Hippocampal formation (tissue), 2 donors: ENCODE measurements at places on chromosomes 2 and 18.
A peak's percentile ranks its signal among the peaks of the same experiment; 100 is the strongest.

GRCh38 chr2:11832531-11832930 is 86.1 kb downstream of the LPIN1 start:
- no peak for DNase-seq

DNA sequence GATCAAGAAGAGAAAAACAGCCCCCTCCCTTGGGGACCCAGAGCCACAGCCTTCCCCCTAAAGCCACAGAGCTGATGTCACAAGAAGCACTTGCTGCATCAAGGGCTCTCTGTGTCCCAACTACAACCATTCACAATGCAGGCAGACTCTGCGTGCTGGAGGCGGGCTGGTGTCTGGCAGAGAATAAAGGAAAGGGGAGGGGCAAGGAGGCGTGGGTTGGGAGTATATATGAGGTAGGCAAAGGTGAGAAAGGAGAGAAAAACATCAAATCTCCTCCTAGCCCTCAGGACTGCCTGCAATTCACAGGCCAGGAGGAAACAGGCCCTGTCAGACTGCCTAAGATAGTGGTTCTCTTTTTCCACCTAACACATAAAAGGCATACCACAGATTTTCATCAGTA is 48.8 kb upstream of the IHH start:
- DNase-seq = no peak

DNA sequence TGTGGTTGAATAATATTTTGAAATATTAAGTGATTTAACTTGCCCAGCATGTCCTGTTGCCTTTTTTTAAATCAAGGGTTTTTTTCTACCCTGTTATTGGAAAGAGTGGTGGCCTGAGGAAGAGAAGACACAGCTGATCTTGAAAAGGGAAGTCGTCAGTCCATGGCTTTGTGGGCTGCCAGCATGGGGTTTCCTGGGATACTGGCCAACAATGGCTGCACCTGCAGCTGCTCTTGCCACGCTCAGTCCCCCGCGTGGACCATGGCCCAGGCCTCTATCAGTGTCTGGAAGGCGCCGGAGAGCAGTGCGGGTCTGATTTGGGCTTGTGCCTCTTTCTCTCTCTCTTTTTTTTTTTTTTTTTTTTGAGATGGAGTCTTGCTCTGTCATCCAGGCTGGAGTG is 99.3 kb downstream of the ASB1 start:
- DNase-seq = no peak

GRCh38 chr2:213455316-213456008 is 171.2 kb downstream of the SPAG16 start:
- DNase-seq = no peak

DNA sequence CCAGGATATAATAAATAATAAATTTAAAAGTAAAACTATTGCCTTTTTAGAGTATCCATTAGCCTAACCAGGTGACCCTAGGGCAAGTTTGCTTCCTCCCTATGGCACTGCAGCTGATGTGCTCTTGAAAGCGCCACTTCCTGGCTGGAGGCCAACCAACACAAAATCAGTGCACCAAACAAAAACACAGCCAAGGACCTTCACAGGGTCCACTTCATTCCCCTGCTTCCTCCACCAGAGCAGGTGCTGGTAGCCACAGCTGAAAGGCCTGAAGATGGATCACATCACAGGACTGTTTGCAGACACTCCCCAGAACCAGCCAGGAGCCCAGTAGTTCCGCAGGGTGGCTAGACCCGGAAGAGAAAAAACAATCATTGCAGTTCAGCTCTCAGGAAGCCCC is 108.8 kb downstream of the TWIST2 start:
- DNase-seq = no peak

GRCh38 chr2:18422432-18423165 is 137.9 kb downstream of the RDH14 start:
- DNase-seq = no peak

DNA sequence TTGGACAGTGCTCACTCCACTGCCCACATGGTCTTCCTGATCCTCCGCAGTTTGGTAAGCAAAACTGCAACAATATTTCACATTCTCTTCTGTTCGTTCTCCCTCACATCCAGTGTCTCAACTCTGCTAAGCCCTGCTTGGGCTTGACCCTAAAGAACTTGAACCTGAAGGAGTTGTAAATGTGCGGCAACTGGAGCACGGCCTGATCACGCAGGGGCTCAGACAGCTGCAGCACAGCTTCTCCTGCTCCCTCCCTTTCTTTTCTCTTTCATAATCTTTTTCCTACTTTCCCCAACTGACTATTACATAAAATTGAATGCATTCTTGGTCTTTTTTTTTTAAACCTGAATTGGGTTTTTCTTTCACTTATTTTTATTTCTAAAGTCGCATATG is 10.2 kb downstream of the CYRIA start:
- DNase-seq = no peak

GRCh38 chr2:179793238-179793637 is 68.2 kb downstream of the ZNF385B start:
- no peak for DNase-seq

DNA sequence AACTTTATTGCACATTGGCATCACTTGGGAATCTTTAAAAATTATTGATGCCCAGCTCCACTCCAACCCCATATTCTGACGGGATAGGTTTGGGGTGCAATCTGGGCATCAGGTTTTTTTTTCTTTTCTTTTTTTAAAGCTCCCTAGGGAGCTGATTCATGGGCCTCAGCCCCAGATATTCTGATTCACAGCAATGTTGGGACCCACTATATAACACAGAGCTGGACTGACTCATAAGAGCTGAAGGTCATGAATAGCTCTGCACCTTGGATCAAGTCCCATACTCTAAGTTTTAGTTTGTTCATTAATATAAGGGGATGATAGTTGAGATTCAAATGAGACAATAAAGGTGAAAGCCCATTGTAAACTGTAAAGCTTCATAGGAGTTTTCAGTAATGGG is 191.1 kb upstream of the REV1 start:
- no peak for DNase-seq

GRCh38 chr2:204544961-204545860 is at the start of gene PARD3B:
PARD3B (plus strand) TSS chr2:204545475; CDS start chr2:204546000, 525 bp downstream.
- DNase-seq = peak; percentile 44
